NCI-H146 (cell line): ENCODE measurements at places on chromosomes 1 and 21.

DNA sequence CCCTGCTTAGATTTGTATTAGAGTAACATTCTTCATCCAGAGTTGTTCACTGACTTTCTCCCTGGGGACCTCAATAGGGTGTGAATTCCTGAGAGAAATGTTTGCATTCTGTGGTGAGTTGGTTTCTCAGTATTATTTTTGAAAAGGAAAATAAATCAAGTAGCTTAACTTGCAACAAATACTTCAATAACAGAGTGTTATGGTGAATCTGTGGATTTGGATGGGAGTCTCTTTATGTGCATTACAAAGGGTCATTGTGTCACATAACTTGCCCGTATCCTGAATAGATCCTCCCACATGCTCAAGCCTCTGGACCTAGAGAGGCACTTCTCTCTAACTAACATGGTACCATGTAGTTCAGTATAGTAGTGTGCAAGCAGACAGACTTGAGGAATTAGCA, 68.4 kb upstream of the IPO9 start:
- no peak for DNase-seq

DNA sequence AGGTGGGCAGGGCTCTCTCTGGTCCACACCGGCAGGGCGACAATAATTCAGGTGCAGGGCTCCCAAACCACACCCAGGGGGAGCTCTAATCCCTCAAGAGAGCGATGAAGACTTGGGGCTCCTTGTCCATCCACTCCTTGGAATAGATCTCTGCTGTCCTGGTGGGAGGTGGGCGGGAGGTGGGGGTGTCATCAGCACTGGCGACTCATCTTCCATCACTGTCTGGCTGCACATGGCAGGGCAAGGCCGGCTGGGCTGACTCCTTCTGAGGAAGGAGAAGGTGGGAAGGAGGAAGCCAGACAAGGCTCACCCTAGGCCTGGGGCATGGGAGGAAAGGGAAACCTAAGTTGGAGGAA, 29.3 kb downstream of the TNNT2 start:
- DNase-seq, result peak; percentile 38

GRCh38 chr1:186854102-186854501, 25.4 kb downstream of the PLA2G4A start:
- DNase-seq, result no peak

DNA sequence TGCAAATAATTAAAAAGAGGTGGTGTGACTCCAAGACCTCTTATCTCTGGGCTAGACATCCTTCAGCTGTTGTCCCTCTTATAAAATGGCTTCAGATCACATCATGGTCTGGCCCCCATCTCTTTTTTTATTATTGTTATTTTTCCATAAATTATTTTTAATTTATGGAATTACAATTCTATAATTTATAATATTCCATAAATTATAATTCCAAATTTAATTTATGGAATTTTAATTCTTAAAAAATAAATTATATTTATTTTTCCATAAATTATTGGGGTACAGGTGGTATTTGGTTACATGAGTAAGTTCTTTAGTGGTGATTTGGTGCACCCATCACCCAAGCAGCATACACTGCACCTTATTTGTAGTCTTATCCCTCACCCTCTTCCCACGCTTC, 65.9 kb upstream of the GJA5 start:
- DNase-seq, result no peak

- no peak for DNase-seq
Observed at GRCh38 chr1:14976256-14976655, 177.3 kb upstream of the TMEM51 start.

DNA sequence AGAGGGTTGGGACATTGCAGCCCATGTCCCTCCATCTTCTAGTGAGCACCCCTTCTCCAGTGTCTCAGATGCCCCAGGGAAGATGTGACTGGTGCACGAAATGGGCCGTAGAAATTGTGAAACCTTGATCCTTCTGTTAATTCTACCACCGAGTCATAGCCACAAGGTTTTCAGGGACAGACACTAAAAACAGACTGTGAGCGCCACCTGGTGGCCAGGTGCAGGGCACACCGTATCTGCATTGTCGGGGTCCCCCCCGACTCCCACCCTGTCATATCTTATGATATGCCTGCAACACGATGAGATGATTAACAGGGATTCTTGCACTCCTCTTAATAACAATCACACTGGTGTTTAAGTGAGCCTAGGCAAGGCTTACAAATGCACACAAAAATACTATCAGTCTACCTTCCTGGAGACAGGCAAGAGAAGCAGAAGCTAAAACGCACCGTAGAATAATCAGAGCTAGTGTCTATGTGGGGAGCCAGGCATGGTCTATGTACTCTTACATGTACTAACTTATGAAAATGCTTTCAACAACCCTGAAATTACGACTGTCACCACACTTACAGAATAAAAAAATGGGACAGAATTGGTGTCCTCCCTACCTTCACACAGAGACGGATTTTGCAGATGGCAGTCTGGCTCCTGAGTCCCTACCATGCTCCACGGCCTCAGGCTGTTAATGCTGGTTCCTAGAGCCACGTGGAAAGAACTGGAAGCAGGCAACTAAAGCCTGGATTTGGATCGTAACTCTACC, 57.9 kb downstream of the FHAD1 start:
- DNase-seq, result peak; percentile 37

DNA sequence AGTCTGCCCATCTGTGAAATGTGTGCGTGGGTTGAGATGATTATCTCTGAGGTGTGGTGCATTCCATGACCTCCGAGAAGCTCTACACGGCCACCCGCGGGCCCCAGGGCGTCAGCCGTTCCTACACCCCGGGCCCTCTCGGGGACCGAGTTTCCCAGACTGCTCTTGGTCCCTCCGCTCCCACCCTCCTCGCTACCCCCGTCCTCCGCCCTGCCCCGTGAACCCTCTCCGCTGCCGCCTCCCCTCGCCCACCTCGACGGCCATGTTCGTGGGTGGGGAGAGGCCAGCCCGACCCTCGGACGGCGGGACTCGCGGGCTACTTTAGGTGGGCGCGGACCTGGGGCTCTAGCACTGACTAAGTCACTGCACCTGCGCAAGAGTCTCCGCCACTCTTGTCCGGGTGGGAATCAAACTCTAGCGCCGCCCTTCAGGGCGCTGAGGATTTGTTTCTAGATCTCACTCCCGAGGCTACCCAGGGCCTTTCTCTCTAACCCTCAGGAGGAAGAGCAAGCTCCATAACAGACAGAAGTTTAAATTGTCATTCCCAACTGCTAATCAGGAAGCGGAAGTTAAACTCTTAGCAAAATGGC, 47.7 kb upstream of the VWA5B1 start:
- no peak for DNase-seq

DNA sequence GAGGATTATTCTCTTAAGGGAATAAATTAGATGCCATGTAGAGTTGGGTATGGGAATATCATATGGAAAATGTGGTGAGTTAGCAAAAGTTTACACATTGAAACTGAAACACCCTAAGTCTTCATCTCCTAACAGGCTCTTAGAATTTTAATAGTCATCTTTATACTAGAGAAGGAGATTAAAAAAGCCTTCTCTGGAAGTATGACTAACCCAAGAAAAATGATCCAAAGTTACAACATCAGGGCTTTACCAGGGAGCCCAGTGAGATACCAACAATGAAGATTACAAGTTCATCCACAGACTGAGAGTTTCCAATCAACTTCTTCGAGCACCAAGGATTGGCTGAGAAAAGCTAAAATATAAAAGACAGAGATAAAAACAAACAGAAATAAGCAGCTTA, 70.0 kb upstream of the KIAA0040 start:
- no peak for DNase-seq

- no peak for DNase-seq
Observed at GRCh38 chr1:182617734-182618351, 13.7 kb upstream of the RGS16 start.

- DNase-seq, result no peak
Observed at GRCh38 chr1:101833312-101833711, 163.4 kb downstream of the OLFM3 start.

GRCh38 chr1:77900687-77901293, 12.4 kb downstream of the NEXN start:
- peak; percentile 40 for DNase-seq

DNA sequence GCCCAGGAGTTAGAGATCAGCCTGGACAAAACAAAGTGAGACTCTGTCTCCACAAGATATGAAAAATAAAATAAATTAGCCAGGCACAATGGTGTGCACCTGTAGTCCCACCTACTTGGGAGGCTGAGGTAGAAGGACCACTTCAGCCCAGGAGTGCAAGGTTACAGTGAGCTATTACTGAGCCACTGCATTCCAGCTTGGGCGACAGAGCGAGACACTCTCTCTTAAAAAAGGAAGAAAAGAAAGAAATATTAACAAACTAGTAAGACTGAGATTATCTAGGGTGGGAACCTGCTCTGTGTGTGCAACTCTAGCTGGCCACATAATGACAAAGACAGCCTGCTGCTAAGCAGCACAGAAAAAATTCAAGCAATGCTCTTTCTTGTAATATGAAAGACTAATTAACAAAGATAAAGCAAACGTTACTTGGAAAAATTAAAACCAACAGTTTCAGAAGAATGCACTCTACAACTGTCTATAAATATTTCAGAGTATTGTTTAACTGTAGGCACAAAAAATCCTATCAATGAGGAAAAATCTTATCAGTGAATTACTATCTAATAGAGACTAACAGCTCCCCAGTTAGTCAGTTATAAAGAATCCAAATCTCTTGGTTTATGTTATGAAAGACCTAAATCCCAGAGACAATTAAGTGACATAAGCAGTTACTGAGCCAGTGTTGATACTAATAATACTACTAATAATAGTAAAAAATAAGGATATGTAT, 74.5 kb downstream of the ENAH start:
- DNase-seq, result no peak

- no peak for DNase-seq
Observed at GRCh38 chr1:106897976-106898375, 158.5 kb upstream of the PRMT6 start.

GRCh38 chr1:87904651-87905050, 576.0 kb downstream of the LMO4 start:
- DNase-seq, result no peak

- DNase-seq, result no peak
Observed at GRCh38 chr1:3743421-3743820, 8.8 kb upstream of the CCDC27 start.

DNA sequence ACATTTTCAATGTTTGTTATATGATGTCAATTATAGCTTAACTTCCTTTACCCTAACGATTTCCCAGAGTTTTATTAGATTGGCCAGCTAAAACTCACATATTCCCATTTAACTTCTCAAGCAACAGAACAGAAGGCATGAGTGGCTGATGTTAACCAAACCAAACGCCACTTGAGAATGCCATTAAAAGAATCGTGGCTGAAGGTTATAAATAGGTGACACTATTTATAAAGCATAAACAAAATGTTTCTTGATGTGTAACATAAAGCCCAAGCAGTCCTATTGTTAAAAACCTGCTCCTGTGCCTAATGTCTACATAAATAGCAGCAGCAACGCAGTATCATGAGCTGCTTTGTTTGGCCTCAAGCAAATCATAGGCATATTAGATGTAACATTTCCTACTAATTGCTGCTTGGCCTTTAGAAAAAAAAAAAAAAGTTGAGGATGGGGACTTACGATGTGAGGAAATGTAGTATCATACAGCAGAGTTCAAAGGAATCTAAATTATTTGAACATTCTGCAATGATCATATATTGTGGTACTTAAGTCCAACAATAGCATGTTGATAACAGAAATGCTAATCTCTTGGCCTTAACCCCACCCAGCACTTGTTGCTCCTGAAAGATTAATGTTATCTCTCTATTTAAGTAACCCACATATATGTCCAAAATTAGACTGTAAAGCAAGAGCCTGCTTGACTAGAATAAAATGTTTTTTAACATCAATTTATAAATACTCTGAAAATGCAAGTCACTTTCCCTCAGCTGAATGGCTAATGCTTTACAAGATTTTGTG, 106.0 kb downstream of the ESRRG start:
- no peak for DNase-seq

DNA sequence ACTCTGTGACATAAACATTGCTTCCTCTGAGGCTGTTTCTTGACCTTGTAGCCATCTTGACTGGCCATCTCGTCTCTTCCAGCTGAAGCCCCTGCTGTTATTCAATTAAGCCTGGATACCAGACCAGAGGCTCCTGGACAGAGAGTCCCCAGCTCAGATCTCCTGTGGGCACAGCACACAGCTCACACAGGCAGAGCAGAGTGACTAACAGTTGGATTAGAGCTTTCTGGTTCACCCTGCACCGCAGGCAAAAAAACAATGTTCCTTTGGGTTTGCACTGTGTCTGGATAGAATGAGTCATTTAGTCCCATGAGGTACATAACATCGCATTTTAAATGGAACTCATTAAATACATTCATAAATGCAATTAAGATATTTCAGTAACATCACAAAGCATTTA, 33.4 kb upstream of the USH2A start:
- no peak for DNase-seq

DNA sequence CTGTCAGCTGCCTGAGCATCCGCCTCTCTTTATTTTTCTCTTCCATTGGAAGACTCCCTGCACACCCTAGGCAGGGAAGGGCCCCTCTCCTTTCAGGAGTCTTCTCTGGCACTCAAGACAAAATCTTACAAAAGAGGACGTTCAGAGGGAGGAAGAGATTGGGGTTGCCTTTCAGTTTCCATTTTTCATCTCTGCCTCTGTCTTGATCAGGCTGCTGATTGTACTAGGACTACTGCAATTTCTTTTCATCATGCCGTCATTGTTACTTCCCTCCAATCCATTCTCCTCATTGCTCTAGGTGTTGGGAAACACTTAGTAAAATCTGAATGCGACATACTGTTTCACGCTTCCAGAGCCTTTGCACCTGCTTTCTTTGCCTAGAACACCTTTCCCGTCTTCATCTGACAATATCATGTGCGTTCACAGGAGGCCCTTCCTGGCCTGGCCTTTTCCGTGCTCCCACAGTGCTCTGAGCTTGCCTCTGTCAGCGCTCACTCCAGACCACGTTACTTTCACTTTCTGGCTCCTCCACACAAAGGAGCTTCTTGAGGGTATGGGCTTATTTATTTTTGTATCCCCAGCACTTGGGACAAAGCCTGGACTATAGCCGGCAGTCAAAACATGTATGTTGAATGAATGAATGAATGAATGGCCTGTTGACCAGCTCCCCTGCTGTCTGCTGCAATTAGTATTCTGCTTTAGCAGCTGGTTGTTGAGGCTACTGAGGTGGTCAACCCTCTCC, 10.9 kb downstream of the LRRC71 start:
- DNase-seq, result no peak

- DNase-seq, result no peak
Observed at GRCh38 chr21:14825514-14825974, 239.3 kb downstream of the NRIP1 start.

- no peak for DNase-seq
Observed at GRCh38 chr1:175188936-175189335, 3.6 kb downstream of the KIAA0040 start.
